ENCODE measurements at places on chromosomes 7 and 10. TPM values are rescaled to one million over a fixed set of nuclear protein-coding genes. Genes with fewer than 3 reads are reported as not detected.

GRCh38 chr7:1033546-1034145, 10.7 kb upstream of the GPR146 start:
- no peak overlapping the region for H3K4me3 ChIP-seq
- no peaks in the 10 kb centered on the region for H3K27me3 ChIP-seq
- H3K36me3 ChIP-seq, result no peaks in the 10 kb centered on the region
- H3K4me1 ChIP-seq, result peaks cover 2% of the 10 kb centered on the region
- DNase-seq, result no peak
- no peak overlapping the region for H3K27ac ChIP-seq

DNA sequence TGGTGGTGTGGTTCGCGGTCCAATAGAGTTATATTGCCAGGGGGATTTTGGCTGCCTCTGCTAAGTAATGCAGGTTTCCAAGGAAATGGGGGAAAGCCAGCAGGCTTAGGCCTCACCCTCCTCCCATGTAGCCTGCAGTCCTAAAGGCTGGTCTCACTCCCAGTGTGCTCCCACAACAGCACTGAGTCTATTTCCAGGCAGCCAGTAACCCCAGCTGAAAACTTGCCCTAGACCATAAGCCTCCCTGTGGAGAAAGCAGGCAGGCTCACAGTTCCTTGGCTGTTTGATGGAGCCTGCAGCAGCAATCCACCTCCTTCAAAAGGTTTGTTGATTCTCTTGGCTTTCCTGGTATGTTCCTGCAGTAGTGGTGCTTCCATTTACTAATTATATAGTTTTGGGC, 220.0 kb upstream of the ZNF804B start:
- H3K4me1 ChIP-seq, result no peaks in the 10 kb centered on the region
- H3K4me3 ChIP-seq, result no peak overlapping the region
- H3K36me3 ChIP-seq, result no peaks in the 10 kb centered on the region
- no peak for DNase-seq
- H3K27ac ChIP-seq, result no peak overlapping the region
- H3K27me3 ChIP-seq, result no peaks in the 10 kb centered on the region

DNA sequence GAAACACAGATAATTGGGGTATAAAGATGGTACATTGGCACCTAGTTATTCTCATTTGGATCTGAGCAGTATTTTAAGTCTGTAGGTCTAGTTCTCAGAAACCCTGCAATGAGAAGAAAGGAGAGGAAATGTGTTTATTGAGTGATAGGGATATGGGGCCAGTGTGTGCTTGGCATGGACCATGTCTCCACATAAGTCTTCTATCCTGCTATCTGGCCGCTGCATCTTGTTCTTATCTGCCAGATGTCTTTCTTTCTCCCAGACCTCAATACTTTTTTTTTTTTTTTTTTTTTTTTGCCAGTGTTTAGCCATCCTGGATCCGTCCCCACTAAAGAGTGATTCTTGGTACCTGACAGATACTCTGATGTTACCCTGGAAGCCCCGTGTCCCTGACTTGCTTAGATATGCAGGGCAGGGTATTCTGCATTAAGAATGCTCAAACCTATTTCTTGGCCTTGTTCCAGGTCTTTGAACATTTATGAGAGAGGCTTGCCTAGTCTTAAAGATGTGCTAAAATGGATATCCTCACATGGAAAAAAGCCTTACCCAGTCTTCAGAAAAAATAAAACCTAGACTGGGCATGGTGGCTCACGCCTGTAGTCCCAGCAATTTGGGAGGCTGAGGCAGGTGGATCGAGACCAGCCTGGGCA, 10.0 kb downstream of the MTURN start:
- peaks cover 6% of the 10 kb centered on the region for H3K4me1 ChIP-seq
- no peak overlapping the region for H3K4me3 ChIP-seq
- no peaks in the 10 kb centered on the region for H3K36me3 ChIP-seq
- H3K27me3 ChIP-seq, result no peaks in the 10 kb centered on the region
- DNase-seq, result no peak

DNA sequence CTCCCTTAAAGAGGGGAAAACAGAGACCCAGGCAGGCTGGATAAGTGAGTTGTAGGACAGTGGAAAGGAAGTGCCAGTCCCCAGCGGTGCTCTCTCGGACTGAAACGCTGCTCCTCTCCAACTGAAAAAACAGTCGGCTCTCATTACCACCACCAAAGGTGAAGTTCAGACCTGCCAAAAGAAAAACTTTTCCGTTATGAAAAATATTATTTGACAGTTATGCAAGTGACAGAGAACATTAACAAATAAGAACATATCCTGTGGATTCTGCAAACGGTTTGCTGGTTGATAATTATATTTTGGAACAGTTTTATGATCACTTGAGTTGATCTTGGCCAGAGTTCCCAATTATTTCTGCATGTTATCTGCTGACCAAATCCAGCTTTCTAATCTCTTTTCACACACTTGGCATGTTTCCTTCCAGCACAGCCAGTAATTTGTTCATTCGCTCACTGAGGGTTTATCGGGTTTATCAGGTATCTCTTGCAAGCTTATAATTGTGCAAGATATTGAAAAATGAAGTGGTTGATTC, 82.6 kb downstream of the PTPRE start:
- no peaks in the 10 kb centered on the region for H3K4me1 ChIP-seq
- DNase-seq, result no peak
- no peak overlapping the region for H3K4me3 ChIP-seq
- H3K36me3 ChIP-seq, result no peaks in the 10 kb centered on the region

Gene MET
- 29.8 TPM for total RNA-seq

Gene ZNF212
- total RNA-seq, result 4.4 TPM

Gene CALHM3
- total RNA-seq, result not detected

Data from fibroblast of lung (primary cell).